ENCODE measurements at places on chromosomes 7 and 10. TPM values are rescaled to one million over a fixed set of nuclear protein-coding genes. Genes with fewer than 3 reads are reported as not detected.

LRRD1 gene
- not detected for total RNA-seq

SPDYE2 gene
- total RNA-seq, result not detected

INSYN2A gene
- total RNA-seq, result not detected

CRHR2 gene
- not detected for total RNA-seq

SPDYE11 gene
- not detected for total RNA-seq

ASZ1 gene
- not detected for total RNA-seq

DOCK1 gene
- 14.7 TPM for total RNA-seq

CDH23 gene
- total RNA-seq, result 20.9 TPM

NUTM2A gene
- 1.1 TPM for total RNA-seq

- DNase-seq, result no peak
These were observed 25.7 kb downstream of the C7orf25 start for GRCh38 chr7:42886129-42886528.

GRCh38 chr7:48438206-48438605, 266.9 kb downstream of the ABCA13 start:
- DNase-seq, result no peak

GRCh38 chr7:38453826-38454225, 177.3 kb downstream of the AMPH start:
- no peak for DNase-seq

DNA sequence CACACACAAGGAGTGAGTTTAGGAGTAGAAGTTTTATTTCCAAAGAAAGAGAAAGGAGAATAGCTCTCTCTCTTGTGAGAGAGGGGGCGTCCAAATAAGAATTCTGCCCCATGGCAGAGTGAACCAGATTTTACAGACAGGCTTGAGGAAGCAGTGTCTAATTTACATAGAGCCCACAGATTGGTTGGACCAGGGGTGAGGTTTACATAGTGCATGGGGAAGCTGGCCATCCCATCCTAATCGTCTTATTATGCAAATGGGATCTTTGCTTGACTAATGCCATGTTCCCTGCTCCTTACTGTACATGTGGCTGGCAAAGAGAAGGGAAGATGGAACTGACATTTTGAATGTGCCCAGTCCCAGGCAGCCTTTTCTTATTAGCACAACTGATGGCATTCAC, 60.0 kb upstream of the ACSM6 start:
- DNase-seq, result no peak

DNA sequence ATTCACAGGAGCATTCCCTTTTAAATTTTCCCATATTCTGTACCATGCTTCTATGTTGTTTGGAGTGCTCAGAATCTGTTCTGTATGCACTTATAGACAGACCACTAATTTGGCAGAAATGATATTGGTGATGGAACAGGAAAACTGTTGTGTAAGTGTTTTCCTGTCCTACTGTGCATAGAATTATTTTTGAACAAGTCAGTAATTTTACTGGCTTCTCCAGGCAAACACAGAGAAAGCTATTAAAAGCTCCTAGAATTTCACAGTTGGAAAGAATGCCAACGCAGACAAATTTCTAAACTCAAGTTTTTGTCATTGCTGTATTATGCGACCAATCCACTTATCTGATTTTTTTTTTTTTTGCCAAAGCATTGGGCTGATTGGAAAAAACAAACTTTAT, 55.7 kb downstream of the ANKMY2 start:
- no peak for DNase-seq

GRCh38 chr7:14339861-14340260, 350.4 kb upstream of the ETV1 start:
- DNase-seq, result no peak

- peak; percentile 40 for DNase-seq
These were observed 6.2 kb upstream of the MYL7 start for GRCh38 chr7:44147026-44147991.

DNA sequence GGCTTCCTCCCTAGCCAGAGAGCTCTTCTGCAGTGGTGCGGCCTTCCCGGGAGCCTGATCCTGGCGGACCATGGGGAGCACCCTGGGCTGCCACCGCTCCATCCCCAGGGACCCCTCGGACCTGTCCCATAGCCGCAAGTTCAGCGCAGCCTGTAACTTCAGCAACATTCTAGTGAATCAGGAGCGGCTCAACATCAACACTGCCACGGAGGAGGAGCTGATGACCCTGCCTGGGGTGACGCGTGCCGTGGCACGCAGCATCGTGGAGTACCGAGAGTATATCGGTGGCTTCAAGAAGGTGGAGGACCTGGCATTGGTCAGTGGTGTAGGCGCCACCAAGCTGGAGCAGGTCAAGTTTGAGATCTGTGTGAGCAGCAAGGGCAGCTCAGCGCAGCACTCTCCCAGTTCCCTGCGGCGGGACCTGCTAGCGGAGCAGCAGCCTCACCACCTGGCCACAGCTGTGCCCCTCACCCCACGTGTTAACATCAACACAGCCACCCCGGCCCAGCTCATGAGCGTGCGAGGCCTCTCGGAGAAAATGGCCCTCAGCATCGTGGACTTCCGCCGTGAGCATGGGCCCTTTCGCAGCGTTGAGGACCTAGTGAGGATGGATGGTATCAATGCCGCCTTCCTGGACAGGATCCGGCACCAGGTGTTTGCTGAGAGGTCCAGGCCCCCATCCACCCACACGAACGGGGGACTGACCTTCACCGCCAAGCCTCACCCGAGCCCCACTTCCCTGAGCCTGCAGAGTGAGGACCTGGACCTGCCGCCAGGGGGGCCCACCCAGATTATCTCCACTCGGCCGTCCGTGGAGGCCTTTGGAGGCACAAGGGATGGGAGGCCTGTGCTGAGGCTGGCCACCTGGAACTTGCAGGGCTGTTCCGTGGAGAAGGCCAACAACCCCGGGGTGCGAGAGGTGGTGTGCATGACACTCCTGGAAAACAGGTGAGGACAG, 1.5 kb downstream of the EEPD1 start:
- DNase-seq, result peak; percentile 52

DNA sequence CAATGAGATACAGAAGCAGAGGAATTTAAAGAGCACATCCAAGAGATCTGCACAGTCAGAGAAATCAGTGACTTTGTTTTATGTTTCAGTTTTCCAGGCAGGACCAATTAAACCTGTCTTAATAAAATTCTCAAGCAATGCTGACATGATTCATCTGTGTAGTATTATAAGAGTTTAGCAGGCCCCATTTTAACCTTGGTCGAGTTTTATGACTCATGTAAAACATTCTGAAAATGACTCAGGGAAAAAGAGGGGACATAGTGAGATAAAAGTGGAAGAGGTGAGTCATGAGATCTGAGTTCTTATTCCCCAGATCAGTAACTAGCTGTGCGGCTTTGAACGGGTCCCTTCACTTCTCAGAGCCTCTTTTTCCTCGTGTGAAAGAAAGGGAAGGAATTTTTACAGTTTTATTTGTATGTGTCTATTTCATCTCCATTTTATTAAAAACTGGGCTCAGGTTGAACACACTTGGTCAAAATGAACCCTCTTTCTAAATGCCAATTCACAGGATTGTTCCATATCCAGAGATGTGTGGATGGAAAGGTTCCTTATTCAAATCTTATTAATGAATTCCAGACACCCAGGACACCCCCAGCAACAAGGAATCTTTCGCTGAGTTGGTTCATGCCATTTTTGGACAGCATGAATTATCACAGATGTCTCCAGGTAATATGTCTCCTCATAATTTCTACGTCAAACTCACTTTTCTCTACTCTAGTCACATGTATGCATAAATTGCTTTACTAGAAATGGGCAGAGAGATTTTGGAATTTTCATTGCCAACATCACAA, 143.2 kb downstream of the JAZF1 start:
- no peak for DNase-seq

- DNase-seq, result no peak
These were observed 41.6 kb upstream of the LYZL2 start for GRCh38 chr10:30671026-30671616.

GRCh38 chr10:119357412-119358151, 150.2 kb downstream of the GRK5 start:
- DNase-seq, result peak; percentile 79

DNA sequence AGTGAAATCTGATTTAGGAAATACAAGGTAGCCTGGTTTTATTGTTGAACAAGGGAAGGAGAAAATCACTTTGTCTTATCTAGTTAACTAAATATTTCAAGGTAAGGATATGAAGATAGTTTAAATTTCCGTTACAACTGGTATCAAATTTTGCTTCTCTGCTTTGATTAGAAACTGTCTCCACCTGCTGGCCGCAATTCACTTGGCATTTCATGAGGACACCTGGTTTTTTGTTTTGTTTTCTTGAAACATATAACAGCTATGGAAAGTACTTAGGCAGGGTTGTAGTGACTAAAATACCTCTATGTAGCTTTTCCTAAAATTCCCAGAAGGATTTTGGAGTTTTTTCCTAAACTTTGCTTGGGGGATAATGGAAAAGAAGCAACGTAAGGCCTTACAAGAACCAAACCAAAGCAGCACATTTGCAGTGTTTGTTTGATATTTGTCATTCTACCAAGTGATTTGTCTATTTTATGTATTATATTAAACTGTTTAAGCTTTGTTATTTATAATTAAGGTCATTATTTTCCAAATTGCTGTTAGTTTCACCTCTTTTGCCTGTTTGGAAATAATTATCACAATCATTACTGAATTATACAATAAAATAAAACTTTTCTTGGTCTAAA, 73.6 kb downstream of the AHCYL2 start:
- peak; percentile 63 for DNase-seq

DNA sequence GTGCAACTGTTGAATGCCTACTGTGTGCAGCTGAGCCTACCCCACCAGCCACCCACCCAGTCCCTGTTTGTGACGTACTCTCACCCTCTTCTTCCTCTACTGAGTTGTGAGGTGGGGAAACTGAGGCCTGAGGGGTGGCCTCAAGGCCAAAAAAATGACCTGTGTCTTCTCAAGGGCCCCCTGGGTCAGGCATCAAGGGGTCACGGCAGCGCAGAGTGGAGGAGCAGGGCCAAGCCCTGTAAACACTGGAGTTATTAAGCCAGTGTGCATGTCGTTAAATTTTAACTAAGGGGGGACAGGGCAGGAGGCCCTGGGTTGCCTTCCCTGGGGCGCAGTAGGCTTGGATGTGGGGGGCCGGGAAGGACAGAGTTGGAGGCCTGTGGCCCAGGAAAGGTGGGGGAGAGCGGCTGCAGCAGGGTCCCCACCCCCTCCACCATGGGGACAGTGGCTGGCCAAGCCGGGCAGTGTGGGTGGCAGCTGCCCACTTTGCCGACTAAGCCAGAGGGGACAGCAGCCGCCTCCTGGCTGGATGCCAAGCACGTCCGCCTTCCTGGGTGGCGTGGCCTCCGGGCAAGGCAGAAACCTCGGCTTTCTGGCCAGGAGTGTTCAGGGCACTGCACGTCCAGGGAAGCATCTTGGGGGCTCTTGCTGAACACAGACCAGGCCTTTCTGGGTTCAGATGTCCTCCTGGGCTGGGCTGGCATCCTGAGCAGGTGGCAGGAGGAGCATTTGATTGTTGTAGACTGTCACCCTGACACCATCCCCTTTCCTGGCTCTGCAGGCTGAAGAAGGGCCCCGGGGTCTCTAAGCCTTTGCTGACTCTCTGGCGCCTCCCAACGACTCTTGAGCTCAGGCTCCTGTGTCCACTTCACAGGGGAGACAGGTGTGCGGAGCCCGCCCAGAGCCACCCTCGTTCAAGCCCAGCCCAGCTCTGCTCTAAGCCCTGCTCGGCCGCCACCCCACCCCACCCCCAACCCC, 1.9 kb downstream of the SLC29A4 start:
- DNase-seq, result peak; percentile 67
